DMS53 (cell line): ENCODE measurements at places on chromosomes 6 and 20.

- no peak for DNase-seq
Measured at GRCh38 chr6:71507183-71507582, 218.6 kb downstream of the OGFRL1 start.

DNA sequence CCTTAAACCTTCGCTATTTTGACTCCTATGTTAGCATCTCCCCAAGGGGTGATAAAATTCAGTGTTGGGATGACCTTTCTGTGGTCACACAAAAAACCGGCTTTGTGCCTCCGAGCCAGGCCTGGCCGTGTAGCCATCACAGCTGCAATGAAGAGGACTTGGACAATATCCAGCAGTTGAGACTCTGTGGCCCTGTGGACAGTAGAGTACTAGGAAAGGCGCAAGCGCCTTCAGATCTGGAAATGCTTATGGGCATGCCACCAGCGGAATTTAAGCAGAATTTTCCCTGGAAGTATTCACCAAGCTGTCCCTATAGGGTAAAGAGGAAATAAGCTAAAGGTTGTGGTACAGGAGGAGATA lies 63.3 kb upstream of the SLC2A12 start:
- DNase-seq: no peak

DNA sequence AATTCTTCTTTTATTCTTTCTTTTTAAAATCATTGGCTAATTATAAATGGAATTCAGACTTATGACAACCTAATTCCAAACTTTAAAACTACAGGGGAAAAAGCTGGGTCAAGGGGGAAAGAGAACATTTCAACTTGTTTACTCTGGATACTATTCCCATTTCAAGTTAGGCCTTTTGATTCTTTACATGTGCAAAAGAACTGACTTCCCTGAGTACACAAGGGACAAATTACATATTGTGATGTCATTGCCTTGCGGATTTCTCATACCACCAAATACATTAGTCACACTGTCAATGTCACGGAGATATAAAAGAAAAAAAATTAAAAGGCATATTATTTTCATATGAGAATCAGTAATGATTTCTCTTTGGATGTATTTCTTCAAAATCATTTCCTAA lies 96.5 kb upstream of the TBX18 start:
- no peak for DNase-seq

DNA sequence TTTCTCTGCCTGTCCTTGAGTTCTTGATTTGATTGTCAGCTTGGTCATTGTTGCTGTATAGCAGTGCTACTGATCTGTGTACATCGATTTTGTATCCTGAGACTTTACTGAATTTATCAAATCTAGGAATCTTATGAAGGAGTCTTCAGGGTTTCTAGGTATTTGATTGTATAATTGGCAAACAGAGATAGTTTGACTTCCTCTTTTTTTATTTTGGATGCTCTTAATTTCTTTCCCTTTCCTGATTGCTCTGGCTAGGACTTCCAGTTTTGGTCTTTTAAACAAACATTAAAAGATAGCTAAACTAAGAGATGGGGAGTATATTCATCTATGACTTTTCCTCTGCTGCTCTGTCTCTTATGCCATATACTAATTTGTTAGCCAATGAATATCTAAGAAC lies 62.4 kb downstream of the NCOA7 start:
- no peak for DNase-seq

- no peak for DNase-seq
Measured at GRCh38 chr6:137815692-137816091, 51.4 kb upstream of the TNFAIP3 start.

- DNase-seq: no peak
Measured at GRCh38 chr6:79524065-79524464, 13.2 kb downstream of the LCA5 start.

DNA sequence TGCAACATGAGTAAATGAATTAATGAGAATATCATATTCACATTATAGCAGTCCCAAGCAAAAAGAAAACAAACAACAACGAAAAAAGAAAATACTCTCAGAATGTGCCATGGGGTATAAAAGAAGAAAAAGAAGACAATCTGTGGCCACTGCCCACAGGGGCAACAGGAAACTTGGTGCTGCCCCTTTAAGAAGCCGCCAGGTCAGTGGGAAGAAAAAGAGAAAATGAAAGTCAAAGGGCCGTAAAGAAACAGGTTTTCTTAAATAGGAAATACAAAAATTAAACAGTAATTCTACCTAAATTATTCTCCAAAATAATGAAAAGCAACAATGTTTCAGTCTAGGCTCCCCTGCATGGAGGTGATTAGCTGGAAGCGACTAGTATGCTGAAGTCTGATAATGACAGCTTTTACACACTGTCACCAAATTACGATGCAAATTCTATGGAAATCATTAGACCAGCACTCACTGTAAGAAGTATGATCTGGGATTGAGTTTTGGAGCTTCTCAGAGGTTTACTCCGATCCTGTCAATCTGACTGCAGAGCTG lies 23.6 kb downstream of the GMDS start:
- no peak for DNase-seq

GRCh38 chr20:63810730-63811490 lies 20.2 kb downstream of the ZBTB46 start:
- peak; percentile 43 for DNase-seq

GRCh38 chr20:40753472-40753871 lies 64.4 kb upstream of the MAFB start:
- no peak for DNase-seq

DNA sequence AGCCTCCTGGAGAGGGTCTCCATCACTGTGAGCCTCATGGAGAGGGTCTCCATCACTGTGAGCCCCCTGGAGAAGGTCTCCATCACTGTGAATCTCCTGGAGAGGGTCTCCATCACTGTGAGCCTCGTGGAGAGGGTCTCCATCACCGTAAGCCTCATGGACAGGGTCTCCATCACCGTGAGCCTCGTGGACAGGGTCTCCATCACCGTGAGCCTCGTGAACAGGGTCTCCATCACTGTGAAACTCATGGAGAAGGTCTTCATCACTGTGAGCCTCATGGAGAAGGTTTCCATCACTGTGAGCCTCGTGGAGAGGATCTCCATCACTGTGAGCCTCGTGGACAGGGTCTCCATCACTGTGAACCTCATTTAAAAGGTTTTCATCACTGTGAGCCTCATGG lies 140.0 kb downstream of the ERMARD start:
- no peak for DNase-seq

- DNase-seq: no peak
Measured at GRCh38 chr20:5214826-5215225, 88.0 kb downstream of the CDS2 start.

DNA sequence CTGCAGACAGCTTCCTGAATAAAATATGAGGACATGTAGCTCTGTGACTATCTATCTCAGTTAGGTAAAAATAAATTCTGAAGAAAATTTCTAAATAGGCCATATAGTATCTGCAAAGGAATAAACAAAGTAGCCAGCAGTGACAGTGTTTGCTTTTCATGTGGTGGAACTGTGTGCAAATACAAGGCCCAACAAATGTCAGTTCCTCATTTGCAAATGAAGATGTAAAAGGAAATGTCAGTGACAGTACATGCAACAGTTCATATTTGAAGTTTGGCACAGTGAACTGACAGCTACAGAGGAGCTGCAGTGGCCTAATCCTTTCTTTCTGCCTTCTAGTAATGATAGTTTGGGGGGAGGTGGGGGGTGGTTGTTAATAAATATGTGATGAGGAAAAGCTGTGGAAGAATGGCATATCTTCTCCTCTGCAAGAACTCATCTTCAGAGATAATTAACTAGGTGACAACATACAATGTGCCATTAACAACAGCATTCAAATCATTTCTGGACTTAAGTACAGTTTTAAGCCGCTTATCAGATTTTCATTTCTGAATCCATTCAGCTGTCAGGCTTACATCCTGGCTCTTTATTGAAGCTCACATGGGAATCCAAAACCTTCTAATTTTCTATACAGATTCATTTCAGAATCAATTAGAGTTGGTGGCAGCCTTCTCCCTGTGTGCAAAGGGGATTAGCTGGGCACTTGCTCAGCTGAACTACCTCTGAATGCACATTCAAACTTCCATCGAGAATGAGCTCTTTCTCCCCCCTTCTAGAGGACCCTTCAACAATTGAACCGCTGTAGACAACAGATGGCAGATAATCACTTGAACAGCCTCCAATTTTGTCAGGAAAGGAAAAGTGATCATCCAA lies 1059.0 kb upstream of the EPHA7 start:
- DNase-seq: peak; percentile 70

DNA sequence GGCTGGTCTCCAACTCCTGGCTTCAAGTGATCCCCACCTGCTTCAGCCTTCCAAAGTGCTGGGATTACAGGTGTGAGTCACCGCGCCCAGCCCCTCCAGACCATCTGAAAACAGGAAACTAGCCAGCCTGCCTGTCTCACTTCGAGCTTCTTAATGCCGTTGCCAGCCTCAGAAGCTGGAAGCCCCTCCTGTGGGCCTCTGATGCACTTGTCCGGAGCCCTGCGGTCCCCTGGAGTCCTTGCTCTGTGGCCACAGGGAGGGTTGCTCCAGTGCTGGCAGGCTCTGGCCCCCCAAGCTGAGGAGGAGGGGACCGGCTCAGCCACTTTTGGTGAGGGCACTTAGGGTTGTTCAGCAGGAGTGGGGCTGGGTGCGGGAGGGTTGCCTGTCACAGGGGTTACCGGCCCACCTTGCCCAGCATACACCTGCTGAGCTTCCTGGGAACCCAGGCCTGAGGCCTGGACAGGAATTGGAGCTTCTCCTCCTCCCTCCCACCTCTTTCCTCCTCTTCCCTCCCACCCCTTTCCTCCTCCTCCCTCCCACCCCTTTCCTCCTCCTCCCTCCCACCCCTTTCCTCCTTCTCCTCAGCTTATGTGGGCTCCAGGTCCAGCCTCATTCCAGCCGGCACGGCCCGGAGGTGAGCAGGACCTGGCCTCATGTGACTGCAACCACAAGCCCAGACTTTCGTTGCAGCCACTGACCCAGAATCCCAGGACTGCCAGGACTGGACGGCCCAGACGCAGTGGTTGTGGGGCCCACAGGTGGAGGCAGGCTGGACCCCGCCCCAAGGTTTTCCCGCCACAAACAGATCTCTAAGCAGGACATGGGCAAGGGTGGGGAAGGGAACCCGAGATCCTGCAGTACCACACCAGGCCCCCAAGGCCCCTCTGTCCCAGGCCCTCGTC lies 9.4 kb upstream of the BIRC7 start:
- no peak for DNase-seq
